ENCODE measurements at places on chromosomes 1 and 21. TPM values are rescaled to one million over a fixed set of nuclear protein-coding genes. Genes with fewer than 3 reads are reported as not detected.

DNA sequence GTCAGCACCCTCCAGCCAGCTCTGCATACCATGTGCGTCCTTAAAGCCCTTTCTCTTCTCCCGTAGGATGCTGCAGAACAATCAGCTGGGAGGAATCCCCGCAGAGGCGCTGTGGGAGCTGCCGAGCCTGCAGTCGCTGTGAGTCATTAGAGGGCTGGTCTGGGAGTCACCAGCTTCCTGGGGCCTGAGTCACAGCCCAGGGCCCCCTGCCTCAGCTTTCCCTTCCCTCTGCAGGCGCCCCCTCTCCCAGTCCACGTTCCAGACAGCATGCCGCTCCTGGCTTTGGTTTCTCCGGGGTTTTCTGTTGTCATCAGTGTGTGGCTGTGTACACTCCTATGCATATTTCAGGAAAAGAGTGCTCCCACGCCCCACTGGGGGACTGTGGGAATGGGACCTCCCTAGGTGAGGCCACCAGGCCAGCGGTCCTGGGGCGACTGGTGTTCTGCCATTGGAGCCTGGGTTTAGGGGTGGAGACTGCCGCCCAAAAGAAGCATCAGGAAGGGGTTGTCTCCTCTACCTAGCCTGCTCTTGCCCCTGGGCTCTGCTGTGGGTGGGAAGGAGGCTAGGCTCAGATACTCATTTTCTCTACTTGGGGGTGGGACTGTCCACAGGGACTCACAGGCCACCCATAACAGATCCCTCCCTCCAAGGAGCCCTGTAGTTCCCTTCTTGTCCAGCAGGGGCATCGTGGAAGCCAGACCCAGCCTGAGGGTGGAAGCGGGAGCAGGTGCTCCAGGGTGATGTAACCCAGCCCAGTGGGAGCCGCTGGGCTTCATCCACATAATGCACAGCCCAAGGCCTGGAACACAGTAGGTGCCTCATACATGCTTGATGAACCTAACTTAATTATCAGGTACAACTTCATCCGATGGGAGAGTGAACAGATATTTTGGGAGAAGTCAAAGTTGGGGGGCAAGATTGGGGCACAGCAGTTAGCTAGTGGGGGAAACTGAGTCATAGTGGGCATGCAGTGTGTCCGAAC lies 42.5 kb downstream of the LGR6 start:
- peak; percentile 70 for DNase-seq
- H3K36me3 ChIP-seq: no peaks in the 10 kb centered on the region
- H3K4me1 ChIP-seq: peaks cover 9% of the 10 kb centered on the region

- no peak for DNase-seq
- H3K4me1 ChIP-seq: peaks cover 29% of the 10 kb centered on the region
- no peak overlapping the region for H3K4me3 ChIP-seq
- no peak overlapping the region for H3K27ac ChIP-seq
- H3K27me3 ChIP-seq: peaks cover 28% of the 10 kb centered on the region
- H3K36me3 ChIP-seq: no peaks in the 10 kb centered on the region
These were observed 27.8 kb downstream of the ILDR2 start for GRCh38 chr1:166947398-166948043.

MSH4 gene
- 0.20 TPM for total RNA-seq

- no peak overlapping the region for H3K27ac ChIP-seq
- H3K36me3 ChIP-seq: no peaks in the 10 kb centered on the region
- no peaks in the 10 kb centered on the region for H3K4me1 ChIP-seq
- no peak for DNase-seq
- peaks cover 6% of the 10 kb centered on the region for H3K27me3 ChIP-seq
These were observed 73.6 kb downstream of the ROR1 start for GRCh38 chr1:63847308-63847910.

GRCh38 chr1:44829506-44830384 lies 13.3 kb downstream of the PTCH2 start:
- no peak overlapping the region for H3K4me3 ChIP-seq
- H3K4me1 ChIP-seq: no peaks in the 10 kb centered on the region
- no peak for DNase-seq
- H3K27ac ChIP-seq: no peak overlapping the region
- no peaks in the 10 kb centered on the region for H3K36me3 ChIP-seq

- H3K4me1 ChIP-seq: peaks cover 61% of the 10 kb centered on the region
- peaks cover 6% of the 10 kb centered on the region for H3K36me3 ChIP-seq
- no peak overlapping the region for H3K4me3 ChIP-seq
These were observed 33.7 kb downstream of the PRDM2 start for GRCh38 chr1:13733711-13734110.

- H3K27me3 ChIP-seq: peaks cover 21% of the 10 kb centered on the region
- H3K27ac ChIP-seq: no peak overlapping the region
- DNase-seq: no peak
- peaks cover 5% of the 10 kb centered on the region for H3K36me3 ChIP-seq
- peaks cover 10% of the 10 kb centered on the region for H3K4me1 ChIP-seq
These were observed 141.0 kb downstream of the TNFSF18 start for GRCh38 chr1:172909606-172910326.

GRCh38 chr1:155940482-155940992 lies 901 bp upstream of the RXFP4 start:
- peak overlapping the region; percentile 77 for H3K27ac ChIP-seq
- no peak for DNase-seq
- H3K4me1 ChIP-seq: peaks cover 57% of the 10 kb centered on the region
- H3K27me3 ChIP-seq: no peaks in the 10 kb centered on the region
- no peak overlapping the region for H3K4me3 ChIP-seq
- peaks cover 8% of the 10 kb centered on the region for H3K36me3 ChIP-seq

Data from activated CD4-positive, alpha-beta memory T cell treated with anti-CD3 and anti-CD28 coated beads, Interleukin-2, amount 10 ng/mL, durations not matched to agents 7 days and 5 days (primary cell).